ENCODE measurements at places on chromosomes 11 and 22.

DNA sequence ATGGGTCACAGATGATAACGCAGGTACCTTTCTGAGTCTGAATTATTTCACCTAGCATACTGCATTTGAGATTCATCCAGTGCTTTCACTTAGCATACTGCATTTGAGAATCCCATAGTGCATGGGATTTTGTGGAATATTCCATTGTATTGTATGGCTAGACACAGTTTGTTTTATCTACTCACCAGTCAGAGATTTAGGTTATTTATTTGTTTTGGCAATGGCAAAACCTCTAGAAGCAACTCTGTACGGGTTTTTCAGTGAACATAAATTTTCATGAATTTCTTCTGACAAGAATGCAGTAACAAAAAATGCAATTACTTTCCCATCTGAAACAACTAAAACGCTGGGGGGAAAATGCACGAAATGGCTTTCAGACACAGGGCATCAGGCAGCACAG, 24.3 kb downstream of the SCN4B start:
- no peak for DNase-seq

- DNase-seq: no peak
Measured at GRCh38 chr22:35337932-35338331, 38.2 kb downstream of the TOM1 start.

DNA sequence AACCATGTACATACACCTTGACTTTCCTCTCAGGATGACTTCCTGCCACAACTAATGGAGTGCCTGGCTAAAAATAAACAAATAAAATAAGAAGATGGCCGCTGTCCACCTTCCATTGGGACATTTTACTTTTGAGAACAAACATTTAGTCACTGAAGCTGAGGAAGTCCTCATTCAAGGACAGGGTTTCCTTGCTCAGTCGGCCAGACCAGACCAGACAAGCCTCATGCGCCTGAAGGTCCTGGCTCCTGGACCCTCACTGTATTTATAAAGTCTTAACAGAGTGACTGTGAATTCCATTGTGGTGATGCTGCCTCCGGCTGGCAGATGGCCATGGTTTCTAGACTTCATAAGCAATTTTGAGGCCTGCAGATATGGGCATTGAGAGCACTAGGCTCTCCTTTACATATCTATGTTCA, 114.5 kb downstream of the MAML2 start:
- no peak for DNase-seq

GRCh38 chr11:68140496-68141245, 19.5 kb upstream of the CHKA start:
- no peak for DNase-seq

GRCh38 chr11:2794046-2794967, 91.3 kb downstream of the CDKN1C start:
- DNase-seq: no peak

GRCh38 chr11:2869134-2869526, 16.4 kb downstream of the CDKN1C start:
- DNase-seq: no peak

DNA sequence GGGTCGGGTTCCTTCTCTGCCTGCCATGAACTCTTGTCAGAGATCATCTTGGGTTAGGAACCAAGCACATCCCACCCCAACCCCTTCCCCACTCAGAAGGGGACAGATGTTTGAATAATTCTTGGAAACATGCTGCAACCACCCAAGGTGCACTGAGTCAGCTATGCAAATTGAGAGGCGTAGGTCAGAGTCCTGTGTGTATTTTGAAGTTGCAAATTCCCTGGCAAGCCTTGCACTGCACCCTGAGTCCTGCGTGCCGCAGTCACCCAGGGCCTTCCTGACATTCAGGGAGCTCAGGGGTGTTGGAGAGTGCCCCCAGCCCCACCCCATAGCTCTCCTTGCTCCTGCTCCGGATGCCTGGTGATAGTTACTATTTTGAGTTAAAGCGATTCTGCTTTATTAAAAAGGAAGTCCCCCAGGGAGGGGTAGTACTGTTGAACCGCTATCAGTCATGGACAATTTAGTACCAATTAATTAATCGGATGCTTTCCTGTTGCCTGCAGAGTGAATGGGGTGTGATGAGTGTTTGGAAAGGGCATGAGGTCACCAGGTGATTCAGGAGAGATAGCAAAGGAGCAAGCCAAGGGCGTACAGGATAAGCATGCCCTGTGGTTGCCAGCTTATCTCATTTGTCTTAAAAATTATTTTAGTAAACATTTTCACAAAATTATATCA, 123.7 kb downstream of the GRIK4 start:
- no peak for DNase-seq

- no peak for DNase-seq
Measured at GRCh38 chr11:105371311-105371710, 231.7 kb upstream of the CARD18 start.

GRCh38 chr22:23381661-23382427, 198.2 kb downstream of the IGLL1 start:
- no peak for DNase-seq

- no peak for DNase-seq
Measured at GRCh38 chr11:134761926-134762247, 349.8 kb upstream of the B3GAT1 start.

Measured in stimulated activated CD8-positive, alpha-beta memory T cell treated with anti-CD3 and anti-CD28 coated beads, Interleukin-12 subunit alpha, Interleukin-12 subunit beta, amount 100 ng/mL, for 1 hour (primary cell).